ENCODE measurements at places on chromosomes 4 and X.

GRCh38 chr4:41373221-41373620 lies 116.5 kb downstream of the UCHL1 start:
- DNase-seq, result no peak

GRCh38 chrX:38379088-38379487 lies 26.7 kb downstream of the OTC start:
- peak; percentile 11 for DNase-seq

GRCh38 chrX:24203072-24203808 lies 53.7 kb downstream of the ZFX start:
- no peak for DNase-seq

DNA sequence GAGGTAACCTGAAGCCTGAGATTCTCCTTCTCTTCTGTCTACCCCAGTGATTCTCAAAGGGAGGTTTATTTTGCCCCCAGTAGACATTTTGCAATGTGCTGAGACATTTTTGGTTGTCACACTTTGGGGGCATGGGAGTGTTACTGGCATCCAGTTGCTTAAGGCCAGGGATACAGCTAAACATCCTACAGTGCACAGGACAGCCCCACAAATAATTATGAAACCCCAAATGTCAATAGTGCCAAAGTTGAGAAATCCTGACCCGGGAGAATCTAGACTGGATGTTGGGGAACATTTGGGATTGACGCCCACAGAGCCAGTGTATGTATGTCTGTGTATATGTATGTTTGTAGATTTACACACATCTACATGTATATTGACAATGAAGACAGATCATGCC lies 13.2 kb downstream of the MID1 start:
- DNase-seq, result no peak

- peak; percentile 73 for DNase-seq
These were observed 11.3 kb downstream of the RASSF6 start for GRCh38 chr4:73608689-73609594.
